GM04503 (cell line): ENCODE measurements at places on chromosomes 2 and 18.
A peak's percentile ranks its signal among the peaks of the same experiment; 100 is the strongest.

- DNase-seq: peak; percentile 14
Observed at GRCh38 chr2:220246386-220246785, 619.0 kb downstream of the SLC4A3 start.

DNA sequence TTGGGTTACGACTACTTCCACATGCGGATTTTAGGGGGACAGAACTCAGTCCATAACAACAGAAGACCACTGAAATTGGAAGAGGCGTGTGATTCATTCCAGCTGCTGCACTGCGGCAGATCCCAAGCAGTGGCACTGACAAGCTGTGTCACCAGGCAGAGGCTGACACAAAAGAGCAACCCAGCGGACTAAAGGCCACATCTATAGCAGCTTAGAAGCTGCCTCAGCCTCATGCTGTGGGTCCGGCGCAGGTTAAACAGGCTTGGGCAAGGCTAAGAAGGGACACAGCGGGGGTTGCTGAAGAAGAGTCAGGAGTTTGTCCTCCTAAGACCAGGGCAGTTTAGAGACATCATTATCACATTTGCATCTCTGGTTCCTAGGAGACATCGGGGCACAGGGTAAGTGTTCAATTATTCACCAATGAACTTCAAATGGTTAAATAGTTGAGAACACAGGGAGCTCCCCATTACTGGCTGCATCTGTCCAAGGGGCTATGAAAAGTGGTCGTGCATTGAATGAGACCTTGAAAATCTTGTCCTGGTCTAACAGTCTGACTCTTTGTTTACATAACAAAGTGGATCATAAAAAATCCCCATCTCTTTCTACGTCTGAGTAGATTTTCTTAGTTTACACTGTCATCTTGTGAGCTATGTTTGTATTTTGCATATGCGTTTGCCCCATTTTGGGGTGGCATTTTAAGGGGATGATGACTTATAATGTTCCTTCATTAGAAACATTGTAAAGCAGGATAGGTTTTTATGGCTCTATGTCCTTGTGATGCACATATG lies 162.3 kb upstream of the TRIB2 start:
- no peak for DNase-seq

DNA sequence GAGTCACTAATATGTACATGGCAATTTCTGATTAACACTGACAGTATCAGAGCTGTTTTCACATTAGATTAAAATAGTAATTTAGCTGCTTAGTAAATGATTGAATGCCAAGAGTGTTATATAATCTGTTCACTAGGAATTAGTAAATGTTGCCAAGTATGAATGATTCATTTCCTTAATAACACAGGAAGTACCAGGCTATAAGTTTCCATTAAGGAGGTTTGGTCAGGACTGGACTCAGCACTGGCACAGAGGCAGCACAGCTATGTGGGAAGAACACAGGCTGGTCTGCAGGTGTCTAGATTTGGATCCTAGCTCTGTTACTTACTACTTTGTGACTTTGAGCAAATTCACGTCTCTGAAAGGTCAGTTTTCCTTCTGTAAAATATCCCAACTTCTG lies 97.2 kb downstream of the TDRD15 start:
- no peak for DNase-seq

GRCh38 chr2:48253301-48253700 lies 276.7 kb upstream of the STON1 start:
- no peak for DNase-seq

GRCh38 chr18:75065251-75066000 lies 143.5 kb downstream of the PTGR3 start:
- no peak for DNase-seq

GRCh38 chr2:7098816-7099215 lies 181.6 kb downstream of the RNF144A start:
- DNase-seq: no peak

DNA sequence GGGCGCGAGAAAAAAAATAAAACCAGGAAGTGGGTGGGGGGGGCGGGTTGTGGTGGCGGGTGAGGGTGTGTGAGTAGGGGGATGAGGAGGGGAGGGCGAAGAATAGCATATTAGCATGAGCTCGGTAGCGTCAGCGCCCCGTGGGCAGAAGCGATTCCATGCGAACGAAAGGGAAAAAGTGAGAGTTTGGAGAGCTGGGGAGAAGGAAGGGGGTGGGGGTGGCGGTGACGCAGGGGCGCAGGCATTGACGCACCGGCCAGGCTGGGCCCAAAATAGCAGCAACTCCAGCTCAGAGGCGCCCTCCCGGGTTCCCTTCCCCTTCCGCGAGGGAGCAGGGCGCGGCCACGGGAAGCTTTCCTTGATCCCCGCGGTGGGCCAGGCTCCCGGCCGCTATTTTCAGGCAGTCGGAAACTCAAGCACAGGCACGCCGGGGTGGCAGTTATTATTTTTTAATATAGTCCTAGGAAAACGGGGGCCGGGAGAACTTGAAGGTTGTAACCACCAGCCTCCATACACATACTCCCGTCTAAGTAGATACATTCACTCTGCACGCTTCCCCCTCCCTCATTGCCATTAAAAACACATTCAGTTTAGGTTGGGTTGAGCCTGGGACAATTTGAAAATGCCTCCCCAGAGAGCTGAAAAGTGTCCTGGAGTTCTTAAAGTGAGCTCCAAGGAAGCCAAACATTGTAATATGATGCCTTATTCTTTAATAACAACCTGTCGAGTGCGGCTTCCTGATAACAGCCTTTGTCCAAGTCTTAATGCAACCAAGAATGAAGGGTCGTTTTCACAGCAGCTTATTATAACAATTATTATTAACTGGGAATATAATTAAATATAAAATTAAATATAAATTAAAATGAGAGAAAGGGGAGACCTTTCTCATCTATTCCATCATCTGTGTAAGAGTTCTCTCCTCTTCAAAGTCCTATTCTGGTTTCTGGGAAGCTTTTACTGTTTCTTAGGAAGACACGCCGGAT lies 2.3 kb upstream of the NR4A2 start:
- DNase-seq: no peak

GRCh38 chr2:3270095-3270478 lies 107.5 kb downstream of the EIPR1 start:
- no peak for DNase-seq

DNA sequence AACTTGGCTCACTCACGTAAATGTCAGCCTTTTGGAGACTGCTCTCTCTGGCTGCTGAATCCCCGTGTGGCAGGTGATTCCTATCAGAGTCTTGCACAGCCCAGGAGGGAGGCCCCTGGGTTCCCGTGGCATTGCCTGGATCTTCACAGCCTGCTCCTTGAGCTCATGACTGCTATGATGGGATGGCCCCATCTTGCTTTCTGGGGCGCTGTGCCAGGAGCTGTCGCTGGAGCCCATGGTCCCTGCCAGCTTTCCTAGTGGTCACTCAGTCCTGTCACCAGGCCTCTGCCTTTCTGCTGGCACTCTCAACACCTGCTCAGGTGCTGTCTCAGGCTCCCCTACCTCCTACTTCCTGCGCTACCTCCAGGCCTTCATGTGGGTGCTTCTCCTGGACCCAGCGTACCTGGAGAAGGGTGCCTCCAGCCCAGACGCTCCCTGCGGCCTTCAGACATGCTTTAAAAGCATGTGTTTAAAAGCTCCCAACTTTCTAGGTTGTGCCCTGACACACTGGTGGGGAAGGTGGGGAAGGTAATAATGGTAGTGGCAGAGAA lies 110.1 kb downstream of the MCFD2 start:
- no peak for DNase-seq

GRCh38 chr2:86466306-86466705 lies 25.1 kb downstream of the KDM3A start:
- no peak for DNase-seq

DNA sequence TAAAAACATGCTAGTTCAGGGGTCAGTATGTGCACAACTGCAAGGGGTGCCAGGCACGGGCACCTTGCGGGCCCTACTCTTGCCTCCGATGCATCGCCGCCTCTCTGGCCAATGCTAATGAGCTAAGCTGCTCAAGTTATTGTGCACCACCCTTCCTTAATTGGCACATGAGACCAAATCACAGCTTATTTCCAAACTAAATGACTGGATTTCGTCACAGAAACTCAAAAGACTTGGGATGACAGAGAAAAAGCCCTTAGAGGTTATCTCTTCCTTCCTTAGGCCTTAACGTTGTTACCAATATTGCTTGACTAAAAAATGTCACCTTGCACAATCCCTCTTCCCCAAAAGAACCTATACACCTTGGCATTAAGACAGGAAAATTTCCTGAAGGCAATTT lies 7.7 kb downstream of the RNF149 start:
- DNase-seq: no peak

DNA sequence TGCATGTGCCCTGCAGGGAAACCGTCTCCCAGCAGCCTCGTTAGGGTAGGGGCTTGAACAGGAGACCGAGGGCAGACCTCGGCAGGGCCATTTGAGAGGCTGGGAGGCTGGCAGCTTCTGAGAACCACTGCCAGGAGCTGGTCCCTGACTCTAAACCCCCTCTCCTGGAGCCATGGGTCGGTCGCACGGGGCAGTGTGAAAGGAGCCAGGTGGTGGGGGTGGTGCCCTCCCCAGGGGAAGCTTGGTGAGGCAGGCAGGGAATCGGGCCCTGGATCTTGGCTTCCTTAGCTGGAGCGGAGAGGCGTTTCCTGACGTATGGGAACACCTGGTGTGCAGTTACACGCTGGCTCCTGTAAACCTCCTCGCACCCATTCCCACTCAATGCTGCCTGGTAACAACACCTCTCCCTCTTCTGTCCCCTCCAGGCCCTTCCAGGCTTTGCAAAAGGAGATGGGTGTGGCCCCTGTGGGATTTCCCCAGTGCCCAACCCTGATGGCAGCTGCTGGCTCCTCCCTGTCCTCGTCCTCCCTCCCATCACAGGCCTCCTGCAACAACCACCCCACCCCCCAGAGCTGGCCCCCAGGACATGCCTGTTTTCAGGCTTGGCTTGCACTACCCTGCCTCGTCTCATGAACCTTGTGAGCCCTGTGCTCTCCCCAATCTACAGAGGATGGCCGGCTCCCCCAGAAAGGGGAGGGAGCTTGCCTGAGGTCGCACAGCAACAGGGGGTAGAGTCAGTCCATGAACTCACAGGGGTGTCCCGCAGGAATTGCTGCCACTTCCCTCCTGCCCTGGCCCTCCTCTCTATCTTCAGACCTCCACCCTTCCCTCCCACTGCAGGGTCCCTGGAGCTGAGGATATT lies 24.4 kb downstream of the ADRA2B start:
- no peak for DNase-seq

GRCh38 chr2:111535404-111535803 lies 348.6 kb downstream of the ANAPC1 start:
- DNase-seq: peak; percentile 27

DNA sequence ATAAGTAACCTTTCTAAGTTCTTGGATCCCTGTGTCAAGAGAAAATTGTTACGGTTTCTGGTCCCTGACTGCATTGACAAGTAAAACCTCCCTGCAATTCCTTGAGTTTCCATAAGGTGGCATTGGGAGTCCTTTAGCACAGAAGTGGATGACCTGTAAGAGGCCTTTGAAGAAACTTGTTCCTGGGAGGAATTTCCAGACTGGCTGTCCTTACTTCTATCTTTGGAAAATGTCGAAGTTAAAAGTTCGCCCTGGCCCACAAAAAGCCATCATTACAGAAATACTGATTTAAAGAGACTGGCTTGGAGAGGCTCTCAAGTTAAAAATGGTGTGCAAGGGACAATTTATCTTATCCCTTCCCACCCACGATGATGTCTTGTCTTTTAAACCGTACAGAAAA lies 218.4 kb downstream of the CDH20 start:
- DNase-seq: peak; percentile 39

DNA sequence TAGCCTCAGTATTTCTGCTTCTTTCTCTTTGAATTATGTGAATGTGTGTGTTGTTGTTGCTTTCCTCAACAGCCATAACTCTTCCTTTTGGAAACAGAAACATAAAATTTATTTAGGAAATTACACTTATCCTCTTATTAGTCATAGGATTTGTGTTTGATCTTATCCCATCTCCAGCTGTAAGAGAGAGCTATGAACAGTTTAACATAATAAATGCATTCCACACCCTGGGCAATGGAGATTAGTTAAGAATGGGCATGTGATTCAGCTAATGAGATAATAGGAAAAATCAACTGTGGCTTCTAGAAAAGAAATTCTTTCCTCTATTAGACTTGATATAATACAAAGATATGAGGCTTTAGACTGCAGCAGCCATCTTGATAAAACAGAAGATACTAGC lies 55.0 kb downstream of the SCN7A start:
- no peak for DNase-seq

DNA sequence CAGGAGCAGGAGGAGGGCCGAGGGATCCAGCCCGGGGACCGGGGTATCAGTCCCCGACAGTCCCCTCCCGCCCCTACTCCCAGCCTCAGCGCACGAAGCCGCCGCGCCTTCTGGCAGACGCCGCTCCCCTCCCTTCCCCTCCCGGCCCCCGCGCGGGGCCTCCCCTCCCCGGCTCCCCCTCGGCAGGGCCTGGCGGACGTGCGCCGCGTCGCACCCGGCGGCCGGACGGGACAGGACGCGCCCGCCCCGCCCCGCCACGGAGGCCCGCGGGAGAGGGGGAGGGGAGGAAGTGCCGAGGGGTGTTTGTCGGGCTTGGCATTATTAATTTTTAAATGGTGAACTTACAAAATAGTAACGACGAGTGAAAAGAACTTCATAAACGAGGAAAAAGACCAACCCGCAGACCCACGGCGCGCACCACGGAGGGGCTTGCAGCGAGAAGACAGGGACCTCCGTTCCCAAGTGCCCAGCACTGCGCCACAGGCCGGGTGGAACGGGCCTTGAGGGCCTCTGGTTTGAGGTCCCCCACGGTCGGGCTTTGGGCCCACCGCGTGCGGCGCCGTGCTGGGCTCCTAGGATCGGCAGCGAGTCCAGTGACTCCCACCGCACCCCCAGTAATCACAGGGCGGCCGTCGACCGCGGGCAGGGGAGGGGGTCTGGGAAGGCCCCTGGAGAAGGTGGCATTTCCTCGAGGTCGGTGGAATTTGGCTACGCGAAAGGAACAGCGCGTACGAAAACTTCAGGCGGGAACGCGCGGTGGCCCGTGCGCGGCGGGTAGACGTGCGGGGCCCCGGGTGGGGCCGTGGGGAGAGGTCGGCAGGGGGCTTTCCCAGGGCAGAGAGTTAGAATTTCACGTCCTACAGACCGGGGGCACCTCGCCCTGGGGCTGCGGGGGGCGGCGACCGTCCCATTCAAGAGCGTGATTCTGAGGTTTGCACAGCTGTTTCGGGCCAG lies 954 bp upstream of the CTDSP1 start:
- peak; percentile 20 for DNase-seq
